ENCODE measurements at places on chromosomes 13 and 19.

GRCh38 chr19:36574741-36575140, 1.6 kb upstream of the ZNF529 start:
- no peak for DNase-seq

GRCh38 chr13:57988276-57988675, 356.7 kb downstream of the PCDH17 start:
- DNase-seq: no peak

- no peak for DNase-seq
Measured at GRCh38 chr13:52599848-52600603, 42.2 kb upstream of the HNRNPA1L2 start.

- no peak for DNase-seq
Measured at GRCh38 chr19:49120868-49121267, 1.5 kb downstream of the PPFIA3 start.

GRCh38 chr19:7006135-7006704, 15.0 kb downstream of the MBD3L2B start:
- DNase-seq: no peak

DNA sequence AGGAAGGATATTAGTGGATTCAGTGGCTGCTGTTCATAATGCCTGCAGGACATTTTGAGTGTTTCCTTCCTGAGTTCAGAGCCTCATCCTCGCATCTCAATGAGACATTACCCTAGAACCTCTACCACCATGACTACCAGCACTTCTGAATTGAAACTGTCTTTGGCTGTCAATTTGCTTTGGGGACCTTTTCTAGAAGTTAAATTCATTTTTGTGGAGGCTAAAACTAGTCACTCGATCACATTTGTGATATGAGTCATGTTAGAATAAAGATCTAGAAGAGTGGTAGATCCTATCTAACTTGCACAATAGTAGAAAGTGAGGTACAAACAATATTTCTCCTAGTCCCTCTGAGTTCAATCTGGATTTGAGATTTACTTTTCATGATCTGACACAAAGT, 124.9 kb downstream of the KCNRG start:
- no peak for DNase-seq
